Right ventricle myocardium superior (tissue), 1 donor: ENCODE measurements at places on chromosomes 6 and 20.

DNA sequence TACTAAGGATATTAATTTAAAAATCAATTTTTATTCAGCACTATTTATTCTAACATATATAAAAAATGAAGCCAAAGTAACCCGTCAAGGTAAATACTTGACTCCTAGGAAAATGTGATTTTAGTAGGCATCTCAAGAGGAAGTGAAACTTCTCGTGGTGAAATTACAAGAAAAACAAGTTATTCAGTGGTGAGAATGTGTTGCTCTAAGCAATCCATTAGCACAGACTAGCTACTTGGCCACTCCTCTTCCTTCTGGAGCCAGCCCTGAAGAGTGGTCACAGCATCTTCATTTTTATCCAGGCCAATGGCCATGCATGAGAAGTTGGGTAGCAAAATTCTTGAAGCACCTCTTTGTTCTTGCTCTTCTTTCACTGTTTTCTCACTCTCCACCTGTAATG lies 40.4 kb upstream of the GFRAL start:
- DNase-seq: no peak

DNA sequence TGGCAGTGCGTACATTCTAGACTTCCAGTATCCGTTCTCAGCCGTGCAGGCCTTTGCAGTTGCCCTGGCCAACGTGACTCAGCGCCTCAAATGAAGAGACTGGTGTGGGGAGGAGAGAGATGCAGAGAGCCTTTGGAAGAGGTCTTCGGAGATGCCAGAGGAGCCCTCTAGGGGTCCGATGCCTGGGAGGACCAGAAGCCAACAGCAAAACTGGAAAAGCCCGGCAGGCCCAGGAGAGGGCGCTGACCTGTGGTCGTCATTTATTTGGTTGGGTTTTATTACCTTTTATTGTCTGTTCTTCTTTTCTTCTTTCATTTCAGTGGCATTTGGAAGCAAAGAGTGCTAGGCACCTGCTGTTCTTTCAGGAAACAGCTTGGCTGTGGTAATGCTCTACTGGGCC lies 53.3 kb upstream of the TMEM181 start:
- DNase-seq: no peak

- DNase-seq: no peak
Observed at GRCh38 chr6:7726416-7727085, 652 bp downstream of the BMP6 start.

DNA sequence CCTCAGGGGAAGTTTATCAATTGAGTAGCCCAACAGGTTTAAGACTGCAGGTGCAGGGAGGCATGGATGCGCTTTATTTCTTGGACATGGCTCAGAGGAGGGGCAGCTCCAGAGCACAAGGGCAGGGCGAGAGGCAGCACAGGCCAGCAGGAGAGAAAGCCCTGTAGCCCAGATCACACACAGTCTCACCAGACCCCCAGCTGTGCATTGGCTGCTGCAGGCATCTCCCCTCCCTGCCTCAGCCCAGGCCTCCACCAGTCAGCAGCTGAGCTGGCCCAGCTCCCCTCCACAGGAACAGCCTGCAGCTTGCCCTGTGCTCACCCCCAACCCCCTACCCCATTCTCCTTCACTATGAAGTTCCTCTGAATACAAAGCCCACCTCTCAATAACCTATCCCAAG lies 24.7 kb downstream of the MRPL14 start:
- DNase-seq: no peak

DNA sequence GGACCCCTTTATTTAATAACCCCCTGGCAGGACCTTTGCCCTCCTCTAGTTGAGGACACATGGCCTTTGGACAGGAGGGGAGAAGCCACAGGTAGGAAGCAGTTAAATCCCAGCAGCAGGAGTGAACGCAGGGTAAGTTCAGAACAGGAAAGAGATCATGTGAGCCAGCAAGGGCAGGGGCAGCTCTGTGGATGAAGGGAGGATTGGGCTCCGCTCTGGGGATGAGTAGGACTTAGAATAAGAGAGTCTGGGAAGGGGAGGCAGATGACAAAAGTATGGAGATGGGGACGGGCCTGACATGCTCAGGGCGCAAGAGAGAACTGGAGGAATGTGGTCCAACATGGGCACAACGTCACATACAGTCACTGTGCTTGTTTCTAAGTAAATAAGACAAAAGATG lies 89.0 kb downstream of the NDUFAF5 start:
- DNase-seq: no peak

GRCh38 chr6:168333039-168333438 lies 13.5 kb upstream of the DACT2 start:
- no peak for DNase-seq

DNA sequence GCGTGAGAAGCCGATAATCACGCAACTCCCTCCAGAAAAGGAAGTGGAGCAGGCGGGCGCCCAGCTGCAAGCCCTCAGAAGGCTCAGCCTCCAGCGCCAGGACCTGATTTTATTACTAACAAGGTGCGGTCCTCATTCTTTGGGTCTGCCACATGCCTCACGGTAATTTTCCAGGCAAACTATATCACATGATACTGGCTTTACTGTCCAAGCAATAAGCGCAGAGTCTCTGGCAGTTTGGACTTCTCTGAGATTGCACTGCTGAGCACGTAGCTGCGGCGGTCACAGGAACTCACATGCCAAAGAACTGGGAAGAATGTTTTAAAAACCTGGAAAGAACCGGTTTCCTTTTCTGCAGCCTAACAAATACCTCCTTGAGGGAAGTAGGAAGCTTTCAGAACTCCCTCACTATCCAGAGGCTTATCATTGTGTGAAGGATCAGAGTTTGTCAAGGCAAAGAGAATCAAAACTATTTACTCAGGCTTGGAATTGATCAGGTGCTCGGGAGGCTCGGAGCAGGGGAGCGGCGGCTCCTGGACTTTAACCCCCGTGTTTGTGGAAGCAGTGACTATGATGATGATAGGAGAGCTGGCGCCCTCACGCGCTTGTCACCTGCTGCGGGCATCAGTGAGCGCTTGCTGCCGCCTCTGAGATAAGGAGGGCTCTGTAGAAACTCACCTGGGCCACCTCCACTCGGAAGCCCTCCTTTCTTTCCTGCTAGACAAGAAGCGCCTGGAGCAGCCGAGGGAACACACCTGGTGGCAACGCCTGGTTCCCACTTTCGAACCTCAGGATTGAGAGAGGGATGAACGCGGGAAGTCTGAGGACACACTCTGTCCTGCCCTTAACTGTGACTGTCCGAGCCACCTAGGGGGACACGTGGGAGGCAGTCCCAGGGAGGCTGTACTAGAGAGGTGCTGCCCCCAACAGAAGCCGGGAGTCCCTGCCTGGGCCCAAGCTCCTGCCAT lies 27.2 kb upstream of the SYNJ2 start:
- no peak for DNase-seq

- no peak for DNase-seq
Observed at GRCh38 chr20:11059659-11060058, 385.9 kb upstream of the JAG1 start.

- no peak for DNase-seq
Observed at GRCh38 chr20:24576447-24576846, 107.0 kb downstream of the SYNDIG1 start.
